AG09309 (cell line): ENCODE measurements at places on chromosomes 11 and 22.

DNA sequence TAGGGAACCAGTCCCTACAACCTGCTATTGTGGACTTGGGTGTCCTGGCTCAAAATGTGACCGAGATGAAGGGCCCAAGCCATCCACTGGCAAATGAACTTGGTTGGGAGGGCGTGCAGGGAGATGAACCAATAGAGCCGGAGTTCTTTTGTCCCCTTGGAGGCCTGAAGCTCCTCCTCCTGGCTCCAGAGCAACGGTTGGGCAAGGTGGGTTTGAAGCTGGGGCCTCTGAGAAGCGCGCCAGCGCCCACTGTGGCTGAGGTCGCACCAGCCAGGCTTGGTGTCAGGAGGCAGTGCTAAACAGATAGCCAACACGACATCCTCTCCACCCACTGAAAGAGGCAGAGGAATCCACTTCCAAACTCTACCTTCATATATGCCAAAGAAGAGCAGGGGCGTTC lies 36.0 kb upstream of the PACSIN2 start:
- DNase-seq, result no peak

DNA sequence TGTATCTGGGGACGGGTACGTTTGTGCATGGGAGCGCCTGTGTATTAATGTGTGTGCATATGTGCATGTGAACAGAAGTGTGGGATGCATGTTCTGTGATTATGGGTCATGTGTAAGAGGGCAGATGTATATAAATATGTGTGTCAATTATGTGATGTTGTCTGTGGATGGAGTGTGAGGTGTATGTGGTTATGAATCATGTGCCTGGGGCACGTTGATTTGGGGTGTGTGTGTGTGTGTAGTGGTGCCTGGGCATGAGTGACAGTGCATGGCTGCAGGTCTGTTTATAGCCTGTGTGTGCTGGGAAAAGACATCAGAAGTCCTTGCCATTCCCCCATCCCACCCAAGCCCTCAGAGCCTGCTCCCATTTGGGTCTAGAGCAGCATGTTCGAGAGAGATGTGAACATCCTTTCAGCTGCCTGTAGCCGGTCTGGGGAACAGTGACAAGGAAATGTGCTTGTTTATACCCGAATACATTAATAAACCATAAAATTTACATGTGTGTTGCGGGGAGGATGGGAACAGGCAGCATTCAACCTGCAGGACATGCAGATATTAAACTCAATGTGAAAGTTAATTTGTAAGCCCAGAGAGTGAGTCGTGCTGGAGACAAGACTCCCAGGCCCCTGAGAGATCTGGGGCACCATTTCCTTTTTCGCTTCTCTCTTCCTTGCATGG lies 129.0 kb downstream of the NECTIN1 start:
- DNase-seq, result no peak

DNA sequence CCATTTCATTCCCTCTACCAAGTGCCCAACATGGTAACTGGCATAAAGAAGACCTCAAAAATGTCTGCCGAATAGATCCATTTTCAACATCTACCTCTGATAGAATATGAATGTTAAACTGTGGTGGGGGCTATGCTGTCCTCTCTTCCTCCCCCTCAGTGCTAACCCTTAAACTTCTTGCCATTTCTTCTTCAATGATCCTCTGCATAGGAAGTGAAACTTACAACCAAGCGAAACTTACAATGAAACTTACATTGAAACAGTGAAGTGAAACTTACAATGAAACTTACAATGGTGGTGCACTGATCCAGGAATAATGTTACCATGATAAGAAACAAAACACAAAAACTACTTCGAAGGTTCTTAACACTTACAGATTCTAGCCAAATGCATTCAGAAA lies 4.7 kb downstream of the RTCB start:
- DNase-seq, result no peak

GRCh38 chr22:27196606-27197005 lies 539.2 kb downstream of the MIAT start:
- DNase-seq, result no peak

DNA sequence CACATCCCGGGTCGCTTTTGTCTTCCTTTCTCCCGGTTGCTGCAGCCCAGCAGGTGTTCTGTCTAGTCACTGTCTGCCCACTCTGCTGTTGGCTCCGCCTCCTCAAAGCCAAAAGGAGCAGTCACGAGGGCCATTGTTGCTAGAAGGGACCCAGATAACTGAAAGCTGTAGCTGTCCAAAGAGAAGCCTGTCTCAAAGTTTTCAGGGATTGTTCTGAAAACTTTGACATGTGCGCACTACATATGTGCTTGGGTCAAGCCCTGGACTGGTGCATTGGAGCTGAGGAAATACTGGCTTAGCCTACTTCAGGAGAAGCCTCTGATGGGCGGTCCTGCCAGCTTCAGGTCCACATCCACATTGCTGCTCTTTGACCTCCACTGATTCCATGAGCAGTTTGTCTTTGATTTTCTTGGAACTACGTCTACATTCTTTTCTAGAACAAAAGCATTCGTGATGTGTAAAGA lies 8.8 kb upstream of the OR2AT4 start:
- no peak for DNase-seq

DNA sequence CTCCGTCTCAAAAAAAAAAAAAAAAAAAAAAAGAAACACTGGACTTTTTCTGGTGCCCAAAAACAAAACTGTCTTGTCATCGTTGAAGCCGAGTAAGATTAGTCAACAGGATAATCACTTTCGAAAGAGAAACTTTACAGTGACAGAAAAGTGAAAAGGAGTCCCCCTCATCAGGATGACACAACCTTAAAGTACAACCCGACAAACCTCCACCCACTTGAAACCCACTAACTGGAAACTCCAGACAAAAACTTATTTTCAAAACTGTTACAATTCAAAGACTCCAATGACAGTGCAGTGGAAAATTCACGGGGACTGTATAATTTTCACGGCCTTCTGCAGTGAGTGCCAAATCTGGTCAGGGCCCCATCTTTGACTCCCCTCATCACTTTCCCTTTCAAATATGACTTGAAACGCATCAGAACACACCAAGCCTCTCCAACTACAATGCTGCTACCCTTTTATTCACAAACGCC lies 1.3 kb downstream of the DENND5A start:
- no peak for DNase-seq

DNA sequence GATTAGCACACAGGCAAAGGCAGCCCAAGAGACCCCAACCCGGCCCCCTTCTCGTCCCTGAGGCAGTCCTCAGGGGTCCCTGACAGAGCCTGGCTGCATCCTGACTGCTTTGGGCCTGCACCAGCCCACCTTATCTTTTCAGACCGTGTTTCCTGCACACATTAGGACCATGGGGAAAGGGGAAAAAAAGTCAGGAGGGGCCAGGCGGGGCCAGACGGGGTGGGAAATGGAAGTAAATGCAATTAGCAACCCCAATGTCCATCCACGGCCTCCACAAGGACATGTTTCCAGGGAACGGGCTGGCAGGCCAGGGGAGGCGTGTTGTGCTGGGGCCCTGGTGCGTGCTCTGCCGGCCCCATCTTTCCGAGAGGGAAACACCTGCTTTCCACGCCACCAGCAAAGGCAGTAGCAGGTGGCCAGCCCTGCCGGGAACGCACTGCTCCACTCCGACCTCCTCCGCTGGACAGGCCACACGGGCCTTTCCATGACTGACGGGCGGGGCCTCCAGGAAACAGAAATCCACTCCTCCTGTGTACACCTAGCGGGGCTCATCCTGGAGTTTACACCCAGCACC lies 7.4 kb downstream of the EHD1 start:
- no peak for DNase-seq

DNA sequence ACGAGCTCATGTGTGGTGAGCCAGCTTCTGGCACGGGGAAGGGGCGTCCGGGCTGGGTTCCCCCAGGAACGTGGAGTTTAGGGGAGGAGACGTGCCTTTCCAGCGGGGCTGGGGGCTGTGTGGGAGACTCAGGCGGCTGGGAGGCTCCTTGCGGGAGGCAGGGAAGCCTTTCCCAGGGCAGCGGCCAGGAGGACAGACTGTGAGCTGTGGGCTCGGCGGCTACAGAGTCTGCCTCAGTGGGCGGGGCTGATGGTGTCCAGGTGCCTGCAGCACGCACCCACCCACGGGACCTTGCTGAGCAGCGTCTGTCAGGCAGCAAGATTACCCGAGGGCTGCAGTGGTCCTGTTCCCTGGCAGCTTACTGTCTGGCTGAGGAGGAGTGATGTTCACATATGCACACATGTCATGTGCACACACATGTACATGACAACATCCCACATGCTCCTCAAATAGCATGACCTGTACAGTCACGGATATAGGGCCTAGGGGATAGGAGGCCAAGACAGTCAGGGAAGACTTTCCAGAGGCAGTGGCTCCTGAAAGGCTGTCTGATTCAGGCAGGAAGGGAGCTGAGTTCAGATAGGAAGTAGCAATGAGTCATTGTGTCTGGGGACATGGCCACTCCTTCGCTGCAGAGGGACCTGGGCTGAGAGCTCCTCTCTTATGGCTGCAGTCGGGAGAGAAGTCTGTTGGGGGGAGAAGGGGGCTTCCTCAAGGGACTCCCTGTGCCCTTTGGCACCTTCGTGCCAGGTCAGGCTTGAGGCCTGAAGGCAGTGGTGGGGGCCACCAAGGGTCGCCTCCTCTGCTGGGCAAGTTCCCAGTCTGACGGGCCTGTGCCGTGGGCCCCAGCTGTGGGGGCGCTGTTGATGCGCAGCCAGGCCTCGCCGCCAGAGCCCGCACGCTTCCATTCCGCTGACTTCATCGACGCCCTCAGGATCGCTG lies 23.3 kb upstream of the PPP6R3 start:
- peak; percentile 27 for DNase-seq

DNA sequence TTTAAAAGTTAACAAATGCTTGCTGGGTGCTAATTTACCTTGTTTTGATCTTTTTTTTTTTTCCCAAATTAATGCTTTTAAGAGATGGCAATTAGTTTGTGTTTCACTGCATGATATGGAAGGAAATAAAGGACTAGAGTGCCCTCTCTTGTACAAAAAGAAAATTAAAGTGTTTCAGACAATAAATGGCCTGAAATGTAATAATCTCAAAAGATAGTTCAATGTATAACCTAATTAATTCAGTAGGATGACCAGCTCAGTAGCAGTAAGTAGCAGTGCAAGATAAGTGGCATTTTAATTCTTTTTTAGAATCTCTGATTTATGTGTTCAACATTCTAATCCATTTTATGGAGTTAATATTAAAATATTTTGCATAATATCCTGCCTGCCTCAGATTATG lies 39.9 kb upstream of the MYO18B start:
- DNase-seq, result no peak

- no peak for DNase-seq
Observed at GRCh38 chr22:44431256-44431655, 66.8 kb downstream of the RTL6 start.

- DNase-seq, result no peak
Observed at GRCh38 chr11:46603704-46604308, 10.0 kb upstream of the AMBRA1 start.

DNA sequence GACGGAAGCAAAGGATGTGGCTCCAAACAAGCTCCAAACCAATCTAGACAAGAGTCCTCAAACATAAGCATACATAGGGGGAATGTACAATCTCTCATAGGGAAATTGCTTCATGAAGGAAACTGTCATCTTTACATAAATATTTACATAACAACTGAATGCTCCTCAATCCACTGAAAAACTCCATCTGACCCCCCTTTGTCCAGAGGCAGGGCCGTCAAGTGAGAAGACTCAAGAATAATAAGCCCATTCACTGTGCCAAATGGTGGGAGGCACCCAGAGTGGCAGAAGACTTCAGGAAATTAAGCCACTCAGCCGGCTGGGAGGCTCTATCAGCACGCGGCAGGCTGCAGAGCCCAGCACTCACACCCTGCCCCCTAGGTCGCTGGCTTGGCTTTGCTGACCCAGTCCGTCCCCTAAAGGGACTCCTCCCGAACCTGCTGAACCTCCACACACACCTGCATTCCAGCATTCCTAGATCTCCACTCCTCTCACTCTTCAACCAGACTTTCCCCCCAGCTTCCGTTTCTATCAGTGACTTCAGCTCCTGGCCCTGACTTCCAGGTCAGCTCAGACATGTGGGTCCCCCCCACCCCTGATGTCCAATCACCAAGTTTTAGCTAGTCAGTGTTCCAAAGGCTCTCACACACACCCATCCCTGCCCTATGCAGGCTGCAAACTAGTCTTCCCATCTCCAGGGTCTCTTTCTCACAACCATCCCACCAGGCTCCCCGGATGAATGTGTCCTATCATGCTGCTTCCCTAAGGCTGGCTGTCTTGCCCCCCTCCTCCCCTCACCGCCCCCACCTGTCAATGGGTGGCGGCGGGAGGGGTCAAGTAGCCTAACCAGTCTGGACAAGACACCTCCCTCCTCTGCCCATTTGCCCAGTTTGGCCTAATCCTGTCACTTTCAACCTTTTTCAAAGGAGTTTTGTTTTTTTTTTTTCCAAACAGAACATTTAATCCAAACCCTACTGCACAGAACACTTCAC lies 11.3 kb downstream of the VPS37C start:
- DNase-seq, result no peak

DNA sequence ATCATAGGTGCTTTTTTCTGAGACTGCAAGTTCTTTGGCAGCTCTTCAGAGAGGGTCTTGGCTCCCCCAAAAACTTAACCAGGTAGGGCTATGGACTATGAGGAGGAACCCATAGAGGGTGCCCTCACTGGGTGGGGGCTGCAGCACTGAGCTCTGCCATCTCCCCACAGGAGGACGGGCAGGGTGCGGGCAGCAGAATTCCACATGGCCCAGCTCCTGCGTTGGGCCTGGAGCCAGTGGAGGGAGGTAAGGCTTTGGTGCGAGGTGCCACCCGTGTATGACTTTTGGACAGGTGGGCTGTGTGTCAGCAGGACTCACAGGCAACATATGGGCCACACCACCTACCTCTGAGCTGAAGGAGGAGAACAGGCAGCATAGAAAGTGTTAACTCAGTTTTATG lies 58.4 kb downstream of the PISD start:
- DNase-seq, result no peak

DNA sequence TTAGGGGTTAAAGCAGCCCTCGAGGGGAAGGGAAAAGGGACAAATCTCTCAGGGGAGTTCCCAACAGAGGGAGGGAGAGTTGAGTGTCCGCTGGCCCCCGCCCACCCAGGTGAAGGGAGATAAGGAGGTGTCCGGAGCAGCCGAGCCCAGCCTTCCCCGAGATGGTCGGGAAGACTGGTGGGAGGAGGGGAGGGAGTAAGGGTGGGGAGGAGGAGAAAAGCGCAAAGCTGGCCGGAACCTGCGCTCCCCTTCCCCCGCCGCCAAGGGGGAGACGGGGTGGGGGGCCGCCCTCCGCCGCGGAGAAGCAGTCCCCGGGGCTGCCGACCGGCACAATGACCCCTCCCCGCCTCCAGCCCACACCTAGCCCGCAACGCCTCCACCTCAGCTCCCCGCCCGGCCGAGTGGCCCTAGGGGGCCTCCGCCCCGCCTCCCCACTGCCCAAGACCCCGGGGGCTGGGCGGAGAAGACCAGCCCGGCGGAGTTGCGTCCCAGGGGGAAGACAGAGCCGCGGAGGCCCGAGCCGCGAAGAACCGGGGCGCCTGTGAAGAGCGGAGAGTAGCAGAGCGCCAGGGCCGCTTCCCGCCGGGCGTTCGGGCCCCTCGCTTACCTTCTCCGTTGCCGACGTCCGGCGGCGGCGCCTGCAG lies 479 bp downstream of the RSF1 start:
- DNase-seq, result no peak

- DNase-seq, result no peak
Observed at GRCh38 chr11:87425391-87425790, 387.7 kb downstream of the TMEM135 start.
